Fibroblast of the aortic adventitia (primary cell): ENCODE measurements at places on chromosomes 3 and 15. TPM values are rescaled to one million over a fixed set of nuclear protein-coding genes. Genes with fewer than 3 reads are reported as not detected.
A peak's percentile ranks its signal among the peaks of the same experiment; 100 is the strongest.

The ABI3BP gene
- 83.2 and 108 TPM in 2 replicates for total RNA-seq

The P2RY14 gene
- 0.41 TPM in 1 of 2 replicates, not detected in the other for total RNA-seq

The SLC2A2 gene
- not detected in 2 replicates for total RNA-seq

The IMP3 gene
- total RNA-seq: 81.7 and 82.1 TPM in 2 replicates

The IQCB1 gene
- total RNA-seq: 7.4 and 19.5 TPM in 2 replicates

The C3orf80 gene
- 0.63 and 1.8 TPM in 2 replicates for total RNA-seq

- DNase-seq: no peak
These were observed 105.2 kb downstream of the DAPK2 start for GRCh38 chr15:63940966-63941620.

DNA sequence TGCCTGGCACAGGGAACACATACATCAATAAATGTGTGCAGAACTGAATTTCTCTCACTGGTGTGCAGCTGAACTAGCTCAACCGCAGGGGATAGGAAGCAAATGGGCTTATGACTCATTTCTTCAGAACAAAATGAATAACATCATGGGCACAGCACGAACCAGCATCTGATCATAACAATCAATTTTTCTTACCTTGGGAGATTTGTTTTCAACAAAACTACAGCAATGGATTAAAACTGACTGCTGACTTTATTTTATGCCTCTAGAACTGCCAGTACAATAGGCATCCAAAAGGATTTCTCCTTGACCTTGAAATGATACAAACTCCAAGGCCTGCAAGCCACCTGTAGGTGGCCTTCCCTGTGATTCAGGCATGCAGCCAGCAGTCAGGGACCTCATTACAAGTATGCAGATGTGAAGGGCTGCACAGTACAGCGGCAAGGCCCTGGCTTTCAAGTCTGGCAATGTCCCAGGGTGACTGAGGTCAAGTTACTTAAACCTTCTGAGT lies 26.1 kb downstream of the TAMM41 start:
- no peak for DNase-seq

GRCh38 chr15:67957435-67958132 lies 96.5 kb upstream of the PIAS1 start:
- no peak for DNase-seq

DNA sequence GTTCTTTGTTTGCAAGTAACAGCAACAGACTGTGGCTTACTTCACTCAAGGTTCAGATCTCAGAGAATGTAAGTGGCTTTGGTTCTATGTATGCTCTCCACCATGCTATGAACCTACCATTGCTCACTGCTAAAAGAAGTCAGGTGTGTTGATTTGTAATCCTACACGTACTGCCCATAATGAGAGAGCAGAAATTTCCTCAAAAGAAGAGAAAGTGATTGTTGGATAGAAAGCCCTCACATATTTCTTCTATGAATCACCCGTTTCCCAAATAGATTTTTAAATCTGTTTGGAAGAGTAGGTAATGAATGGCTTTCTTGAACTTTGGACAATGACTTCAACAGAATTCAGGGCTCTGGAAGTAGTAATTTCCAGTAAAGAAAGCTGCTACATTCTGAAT lies 565.4 kb downstream of the ROBO2 start:
- no peak for DNase-seq

GRCh38 chr15:33722005-33722672 lies 246.2 kb upstream of the CHRM5 start:
- peak; percentile 38 for DNase-seq

- peak; percentile 26 for DNase-seq
These were observed 1.5 kb downstream of the MEGF11 start for GRCh38 chr15:66251790-66252684.

GRCh38 chr3:38702231-38702630 lies 52.7 kb upstream of the SCN5A start:
- no peak for DNase-seq

GRCh38 chr3:125154800-125155269 lies 57.7 kb downstream of the SLC12A8 start:
- no peak for DNase-seq

GRCh38 chr3:41600616-41601015 lies 361.3 kb downstream of the ULK4 start:
- no peak for DNase-seq

GRCh38 chr15:89167267-89168176 lies 53.9 kb downstream of the RLBP1 start:
- DNase-seq: peak; percentile 83

GRCh38 chr15:49313650-49314049 lies 109.4 kb upstream of the FGF7 start:
- peak; percentile 87 for DNase-seq

DNA sequence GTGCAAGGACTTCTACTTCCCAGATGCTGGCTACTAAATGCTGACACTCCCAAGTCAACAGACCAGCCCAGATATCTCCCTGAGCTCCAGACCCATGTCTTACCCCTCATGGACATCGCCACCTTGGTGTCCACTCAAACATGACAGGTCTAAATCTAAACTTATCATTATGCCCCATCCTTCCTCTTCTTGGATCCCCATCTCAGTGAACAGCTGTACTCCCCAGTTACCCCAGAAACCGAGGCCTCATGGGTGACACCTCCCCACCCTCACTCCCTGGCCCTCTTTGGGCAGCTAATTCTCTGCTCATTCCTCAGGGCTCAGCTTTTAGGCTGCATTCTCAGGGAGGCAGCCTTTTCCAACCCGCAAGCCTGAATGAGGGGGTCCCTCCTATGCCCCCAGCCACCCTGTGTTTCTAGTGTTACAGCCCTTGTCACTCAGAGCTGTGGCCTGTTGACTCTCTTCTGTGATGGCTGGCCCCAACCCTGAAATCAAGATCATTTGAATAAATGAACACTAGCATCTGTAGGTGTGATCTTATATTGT lies 5.4 kb downstream of the EHD4 start:
- no peak for DNase-seq

- peak; percentile 16 for DNase-seq
These were observed 97.2 kb downstream of the SEC22A start for GRCh38 chr3:123298903-123299302.

DNA sequence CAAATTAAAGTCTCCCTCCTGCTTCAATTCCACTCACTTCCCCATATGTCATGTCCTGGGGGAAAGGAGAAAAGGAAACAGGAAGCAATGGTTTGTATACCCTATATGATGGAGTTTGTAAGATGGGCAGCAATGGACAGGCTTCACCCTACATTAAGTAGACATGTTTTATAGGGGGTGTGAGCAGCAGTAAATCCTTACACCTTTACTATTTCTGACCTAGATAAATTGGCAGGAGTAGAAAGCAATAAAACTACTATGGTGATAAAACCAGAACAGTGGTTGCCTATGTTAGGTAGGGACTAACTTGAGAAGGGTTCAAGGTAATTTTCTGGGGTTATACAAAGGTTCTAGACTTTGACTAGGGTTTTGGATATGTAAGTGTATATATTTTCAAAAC lies 301.7 kb downstream of the GBE1 start:
- no peak for DNase-seq
